ENCODE measurements at places on chromosomes 16 and 17.

DNA sequence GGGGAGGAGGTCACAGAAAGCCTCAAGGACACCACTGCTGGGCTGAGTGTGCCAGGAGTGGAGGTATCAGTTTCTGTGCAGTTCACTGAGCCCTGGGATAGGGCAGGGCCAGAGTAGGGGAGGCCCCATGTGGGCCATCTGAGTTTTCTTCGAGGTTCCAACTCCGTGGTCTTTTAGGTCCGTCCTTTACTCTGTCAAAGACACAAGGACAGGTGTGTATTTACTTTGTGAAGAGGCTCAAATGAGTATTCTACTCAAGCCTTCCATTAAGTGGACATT, 59.5 kb downstream of the USP22 start:
- no peak for DNase-seq

DNA sequence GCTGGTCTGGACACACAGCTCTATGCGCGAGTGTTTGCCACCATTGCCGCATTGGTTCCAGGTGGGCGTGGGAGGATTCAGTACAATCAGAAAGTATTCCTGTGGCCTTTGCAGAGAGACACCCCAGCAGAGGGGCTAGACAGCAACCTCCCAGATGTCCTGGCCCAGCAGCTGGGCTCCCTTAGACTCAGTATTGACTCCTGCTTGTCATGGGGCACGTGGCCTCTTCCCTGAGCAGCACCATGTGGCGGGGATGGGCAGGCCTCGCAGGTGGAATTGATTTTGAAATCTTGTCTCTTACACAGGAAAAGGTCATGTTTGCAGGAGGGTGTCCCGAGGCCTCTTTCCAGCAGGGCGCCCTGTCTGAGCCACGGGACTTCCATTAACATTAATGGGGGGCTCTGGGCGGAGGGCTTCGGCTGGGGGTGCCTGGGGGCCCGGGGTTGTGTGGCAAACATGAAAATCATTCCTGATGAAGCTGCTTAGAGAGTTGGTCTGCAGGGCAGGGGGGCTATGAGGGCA, 96.4 kb downstream of the C16orf78 start:
- DNase-seq = no peak

GRCh38 chr17:2266045-2266864, 37.3 kb downstream of the SMG6 start:
- DNase-seq = no peak

DNA sequence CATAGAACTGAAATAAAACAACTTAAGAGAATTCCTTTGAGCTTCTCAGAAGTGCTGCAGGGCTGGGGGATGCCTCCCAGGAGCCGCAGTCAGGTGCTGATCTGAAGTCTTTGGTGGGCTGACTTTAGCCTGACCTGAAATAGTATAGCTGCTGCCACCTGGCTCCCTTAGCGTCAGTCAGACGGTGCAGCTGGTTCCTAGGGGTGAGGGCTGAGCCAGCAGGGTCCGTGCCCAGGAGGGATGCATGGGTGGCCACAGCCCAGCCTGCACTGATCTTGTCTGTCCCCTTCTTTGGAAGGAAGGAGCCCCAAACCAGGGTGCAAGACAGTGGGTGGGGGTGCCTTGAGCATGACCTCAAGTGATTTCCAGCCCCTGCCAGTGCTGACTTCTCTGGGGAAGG, 11.5 kb downstream of the MAPT start:
- no peak for DNase-seq

GRCh38 chr17:74923538-74924249, 379 bp upstream of the OTOP2 start:
- no peak for DNase-seq

DNA sequence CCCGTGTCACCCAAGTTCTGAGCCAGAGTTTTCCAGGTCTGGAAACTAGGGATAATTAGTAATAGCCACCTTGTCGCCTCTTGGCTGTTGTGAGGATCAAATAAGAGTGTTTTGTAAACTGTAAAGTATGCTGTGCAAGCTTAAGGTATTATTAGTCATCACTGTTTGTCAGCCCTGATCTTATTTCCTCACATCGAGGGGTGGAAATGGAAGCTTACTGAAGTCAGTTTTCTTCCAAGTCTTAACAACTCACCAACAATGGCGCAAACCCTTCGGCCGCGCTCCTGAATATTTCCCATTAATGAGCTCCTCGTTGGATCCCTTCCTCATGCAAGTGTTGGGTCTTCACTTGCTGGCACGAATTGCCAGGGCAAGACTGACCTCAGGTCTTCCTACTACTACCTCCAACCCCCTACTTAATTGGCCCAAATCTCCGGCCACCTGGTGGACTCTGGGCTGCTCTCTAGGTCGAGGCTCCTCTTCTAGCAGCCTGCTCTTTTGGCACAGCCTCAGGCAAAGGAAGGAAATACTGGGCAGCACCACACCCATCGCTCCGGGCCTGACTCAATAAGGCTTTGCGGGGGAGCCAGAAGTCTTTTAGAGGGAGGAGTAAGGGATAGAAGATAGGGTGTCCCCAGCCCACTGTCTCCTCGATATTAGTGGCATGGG, 885 bp upstream of the SLC35B1 start:
- DNase-seq = no peak

GRCh38 chr17:46719891-46720290, 98.6 kb downstream of the WNT3 start:
- DNase-seq = no peak

GRCh38 chr16:22979038-22979437, 165.1 kb downstream of the HS3ST2 start:
- DNase-seq = no peak

- no peak for DNase-seq
Observed at GRCh38 chr16:67063008-67063407, 34.1 kb downstream of the CBFB start.

DNA sequence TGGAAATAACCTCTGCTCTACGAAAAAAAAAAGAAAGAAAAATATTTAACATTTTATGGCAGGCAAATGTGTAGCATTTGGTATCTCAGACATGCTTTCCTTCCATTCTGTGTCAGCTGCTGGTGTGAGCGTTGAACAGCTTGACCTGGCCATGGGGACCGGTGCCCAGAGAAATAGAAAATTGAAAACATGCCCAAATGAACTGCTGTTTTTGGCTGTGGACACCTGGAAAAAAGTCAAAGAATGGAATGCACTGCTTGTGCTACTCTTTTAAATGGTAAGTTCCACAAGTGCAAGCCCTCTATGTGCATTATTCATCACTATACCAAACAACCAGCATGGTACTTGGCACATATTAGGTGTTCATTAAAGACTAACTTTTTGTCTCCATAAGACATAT, 127.2 kb downstream of the CDH8 start:
- DNase-seq = no peak

GRCh38 chr17:66737524-66737923, 97.4 kb upstream of the CACNG5 start:
- peak; percentile 31 for DNase-seq

DNA sequence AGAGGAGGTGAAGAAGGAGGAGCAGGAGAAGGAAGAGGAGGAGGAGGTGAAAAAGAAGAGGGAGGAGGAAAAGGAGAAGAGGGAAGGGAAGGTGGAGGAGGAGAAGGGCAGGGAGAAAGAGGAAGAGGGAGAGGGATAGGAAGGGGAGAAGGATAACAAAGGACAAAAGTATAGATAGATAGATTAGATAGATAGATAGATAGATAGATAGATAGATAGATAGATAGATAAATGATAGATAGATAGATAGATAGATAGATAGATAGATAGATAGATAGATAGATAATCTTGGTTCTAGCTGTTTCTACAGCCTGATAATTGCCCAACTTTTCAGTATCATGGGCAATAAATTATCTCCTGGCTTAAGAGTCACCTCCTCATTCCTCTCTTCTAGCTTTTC, 296.2 kb upstream of the C16orf82 start:
- no peak for DNase-seq

DNA sequence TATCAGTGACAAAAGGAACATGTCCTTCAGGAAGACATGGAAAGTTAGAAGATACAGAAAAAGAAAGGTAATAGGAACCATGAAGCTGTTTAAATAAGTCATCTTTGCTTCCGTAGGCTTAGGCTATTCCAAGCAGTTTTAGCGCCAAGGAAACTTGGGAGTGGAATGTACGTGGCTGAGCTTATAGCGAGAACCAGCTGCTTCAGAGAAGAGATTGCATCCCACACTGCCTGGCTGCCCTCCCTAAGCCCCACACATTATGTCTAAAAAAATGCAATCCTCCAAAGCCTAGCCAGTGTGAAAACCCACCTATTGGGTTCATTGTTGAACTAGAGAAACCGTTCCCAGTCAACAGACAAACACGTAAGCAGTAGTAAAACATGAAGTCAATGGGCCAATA, 149.9 kb downstream of the SLC39A11 start:
- DNase-seq = no peak

GRCh38 chr17:5110816-5111215, 862 bp downstream of the ZNF232 start:
- DNase-seq = no peak

DNA sequence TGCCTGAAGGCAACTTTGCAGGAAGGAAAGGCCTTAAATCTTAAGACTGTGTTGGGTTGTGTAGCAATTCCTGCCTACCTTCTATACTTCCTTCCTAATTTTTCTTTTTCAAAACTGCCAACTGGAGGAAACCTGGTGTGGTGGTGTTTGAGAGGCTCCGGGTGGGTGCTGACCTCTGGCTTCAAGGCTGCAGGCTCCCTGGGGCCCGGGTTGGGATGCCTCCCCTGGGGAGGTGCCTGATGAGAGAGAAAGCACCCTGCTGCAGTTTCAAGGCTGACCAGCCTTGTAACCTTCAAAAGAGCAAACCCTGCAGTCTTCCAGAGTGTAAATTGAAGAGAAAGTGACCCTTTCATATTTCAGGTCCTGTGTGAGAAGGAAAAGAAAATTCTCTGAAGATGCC, 55.9 kb downstream of the MSI2 start:
- no peak for DNase-seq

DNA sequence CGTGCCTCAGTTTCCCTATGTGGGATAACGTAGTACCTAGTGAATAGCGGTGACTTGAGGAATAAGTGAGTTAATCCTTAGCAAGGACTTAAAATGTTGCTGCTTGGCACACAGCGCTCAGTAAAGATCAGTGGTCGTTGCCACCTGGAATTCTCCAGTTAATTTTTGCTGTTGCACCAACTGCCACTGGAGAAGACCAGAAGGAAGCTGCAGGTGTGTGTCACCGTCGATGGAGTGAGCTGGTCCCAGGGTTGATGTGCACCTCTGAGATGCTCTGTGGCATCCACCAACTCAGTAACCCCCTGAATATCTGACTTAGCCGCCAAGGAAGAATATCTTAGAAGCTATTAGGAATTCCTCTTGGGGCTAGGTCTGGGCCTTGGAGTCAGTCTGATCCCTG, 4.1 kb downstream of the ABCC1 start:
- no peak for DNase-seq

- DNase-seq = no peak
Observed at GRCh38 chr16:68275611-68276191, 11.4 kb downstream of the SLC7A6 start.

DNA sequence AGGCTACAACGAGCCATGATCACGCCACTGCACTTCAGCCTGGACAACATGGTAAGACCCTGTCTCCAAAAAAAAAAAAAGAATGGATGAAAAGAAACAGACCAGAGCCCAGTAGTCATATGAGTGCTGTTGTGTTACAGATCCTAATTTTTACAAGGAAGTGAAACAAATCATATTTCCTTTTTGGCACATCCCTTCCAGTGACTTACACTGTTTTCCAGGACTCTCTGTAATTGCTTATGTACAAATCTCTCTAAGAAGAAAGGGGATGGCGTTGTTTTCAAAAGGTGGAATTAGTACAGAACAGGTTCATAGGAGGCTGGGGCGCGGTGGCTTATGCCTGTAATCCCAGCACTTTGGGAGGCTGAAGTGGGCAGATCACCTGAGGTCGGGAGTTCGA, 19.8 kb upstream of the ZNF594 start:
- DNase-seq = no peak

DNA sequence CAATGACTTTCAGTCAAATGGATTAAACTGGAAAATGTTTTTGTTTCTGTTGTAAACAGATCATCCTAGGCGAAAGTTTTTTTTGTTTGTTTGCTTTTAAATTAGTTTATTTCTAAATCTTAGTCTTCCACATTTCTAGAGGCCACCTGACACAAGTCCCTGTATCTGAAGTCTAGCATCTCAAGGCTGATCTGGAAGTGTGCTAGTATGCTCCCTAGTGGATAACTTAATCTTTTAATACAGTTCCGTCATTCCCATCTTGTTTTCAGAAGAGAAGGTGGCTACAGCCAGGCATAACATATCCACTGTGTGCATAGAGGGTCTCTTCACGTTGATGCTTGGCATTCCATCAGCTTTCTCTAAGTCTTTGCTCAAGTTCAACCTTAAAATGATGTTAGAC, 7.6 kb downstream of the IFT20 start:
- DNase-seq = no peak

GRCh38 chr17:45334231-45334630, 17.4 kb upstream of the MAP3K14 start:
- DNase-seq = no peak

DNA sequence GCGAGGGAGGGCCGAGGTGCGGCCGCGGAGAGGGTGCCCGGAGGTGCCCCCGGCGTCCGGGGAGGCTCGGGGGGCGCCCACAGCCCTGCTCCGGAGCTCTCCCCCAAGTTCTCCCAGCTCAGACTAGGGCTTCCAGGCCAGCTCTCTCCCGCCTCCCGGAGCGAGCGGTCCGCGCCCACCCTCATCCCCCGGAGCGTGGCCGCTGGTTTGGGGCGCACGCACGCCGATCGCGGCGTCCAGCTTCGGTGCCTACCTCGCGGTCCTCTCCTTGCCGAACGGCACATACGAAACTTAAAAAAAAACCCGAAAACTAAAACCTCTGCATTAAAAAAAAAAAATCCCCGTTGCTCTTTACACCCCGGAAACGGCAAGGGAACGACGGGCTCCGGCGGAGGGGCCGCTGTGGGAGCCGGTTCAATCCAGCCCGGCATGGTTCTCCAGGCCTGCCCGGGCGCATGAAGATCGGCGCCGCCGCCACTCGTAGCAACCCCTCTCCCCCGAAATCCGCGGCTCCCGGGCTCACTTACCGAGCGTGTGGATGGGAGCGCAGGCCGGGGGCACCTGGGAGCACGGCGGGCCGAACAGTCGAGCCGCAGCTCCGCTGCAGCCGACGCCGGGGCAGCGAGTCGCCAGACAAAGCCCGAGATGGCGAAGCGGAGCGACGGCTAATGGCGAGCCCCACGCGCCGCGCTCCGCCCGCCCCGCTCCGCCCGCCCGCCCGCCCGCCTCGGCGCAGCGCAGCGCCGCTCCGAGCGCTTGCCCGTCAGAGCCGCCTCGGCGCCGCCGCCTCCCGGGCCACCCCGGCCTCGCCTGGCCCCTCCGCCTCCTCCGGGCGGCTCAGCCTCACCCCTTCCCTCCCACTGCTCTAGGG, 973 bp upstream of the UBTF start:
- no peak for DNase-seq

- DNase-seq = no peak
Observed at GRCh38 chr16:81807767-81808358, 28.8 kb downstream of the PLCG2 start.

GRCh38 chr17:42333053-42333452, 44.8 kb downstream of the STAT5A start:
- DNase-seq = no peak

- no peak for DNase-seq
Observed at GRCh38 chr16:66844009-66844341, 239 bp upstream of the CA7 start.

GRCh38 chr16:17463335-17463734, 7.4 kb downstream of the XYLT1 start:
- no peak for DNase-seq

Data from GM04504 (cell line).